Effector memory CD8-positive, alpha-beta T cell (primary cell): ENCODE measurements at places on chromosomes 6 and 20.
A peak's percentile ranks its signal among the peaks of the same experiment; 100 is the strongest.

DNA sequence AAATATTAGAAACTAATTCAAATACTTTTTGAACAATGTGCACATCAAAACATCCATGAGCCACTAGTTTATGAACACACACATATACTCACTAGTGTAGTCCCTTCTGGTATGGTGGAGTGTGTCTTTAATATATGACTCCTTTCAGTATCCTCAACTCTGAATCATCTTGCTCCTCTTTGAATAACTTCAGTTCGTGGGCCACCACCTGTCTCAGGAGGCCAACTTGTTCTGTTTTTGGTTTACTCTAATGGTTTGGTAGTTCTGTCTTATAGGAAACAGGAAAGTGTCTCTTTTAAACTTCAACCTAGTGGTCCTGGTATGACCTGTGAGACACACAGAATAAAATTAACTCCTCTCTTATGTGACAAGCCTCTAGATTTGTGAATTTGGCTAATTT, 55.6 kb downstream of the ZNF292 start:
- DNase-seq: no peak

- no peak for DNase-seq
Measured at GRCh38 chr6:105488516-105489215, 85.8 kb upstream of the PREP start.

GRCh38 chr6:107489636-107490565, at the start of gene SOBP:
TSS of gene SOBP (plus strand) at chr6:107490117. CDS start at chr6:107490617, 500 bp downstream.
- DNase-seq: peak; percentile 30

DNA sequence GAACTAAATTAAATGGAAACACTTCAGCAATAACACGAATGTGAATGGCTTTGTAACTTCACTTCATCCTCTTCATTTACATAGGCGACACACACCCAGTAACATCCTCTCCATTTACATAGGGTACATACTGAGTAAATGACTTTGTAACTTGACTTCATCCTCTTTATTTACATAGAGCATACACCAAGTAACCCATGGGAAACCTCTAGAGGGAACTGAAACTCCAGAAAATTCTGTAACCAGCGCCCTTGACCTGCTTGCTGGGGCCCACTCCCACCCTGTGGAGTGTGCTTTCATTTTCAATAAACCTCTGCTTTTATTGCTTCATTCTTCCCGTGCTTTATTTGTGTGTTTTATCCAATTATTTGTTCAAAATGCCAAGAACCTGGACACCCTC, 81.6 kb upstream of the OPRM1 start:
- DNase-seq: no peak

- DNase-seq: no peak
Measured at GRCh38 chr20:5742041-5742440, 8.2 kb upstream of the SHLD1 start.

- no peak for DNase-seq
Measured at GRCh38 chr6:82484737-82485626, 121.4 kb downstream of the TPBG start.

GRCh38 chr6:5746759-5747130, 260.0 kb downstream of the NRN1 start:
- no peak for DNase-seq
